ENCODE measurements at places on chromosomes 2 and 18. TPM values are rescaled to one million over a fixed set of nuclear protein-coding genes. Genes with fewer than 3 reads are reported as not detected.

The RIT2 gene
- total RNA-seq: not detected

The HOXD3 gene
- not detected for total RNA-seq

The GNLY gene
- 14.8 TPM for total RNA-seq

The NFU1 gene
- total RNA-seq: 23.2 TPM

The KCNF1 gene
- total RNA-seq: not detected

The BMP10 gene
- total RNA-seq: not detected

The DPP4 gene
- 57.3 TPM for total RNA-seq

The RAB6D gene
- not detected for total RNA-seq

Data from T-helper 17 cell (primary cell).